PC-3 (cell line): ENCODE measurements at places on chromosomes 4 and X. TPM values are rescaled to one million over a fixed set of nuclear protein-coding genes. Genes with fewer than 3 reads are reported as not detected.

Gene UGT2B17
- total RNA-seq, result not detected in 2 replicates

DNA sequence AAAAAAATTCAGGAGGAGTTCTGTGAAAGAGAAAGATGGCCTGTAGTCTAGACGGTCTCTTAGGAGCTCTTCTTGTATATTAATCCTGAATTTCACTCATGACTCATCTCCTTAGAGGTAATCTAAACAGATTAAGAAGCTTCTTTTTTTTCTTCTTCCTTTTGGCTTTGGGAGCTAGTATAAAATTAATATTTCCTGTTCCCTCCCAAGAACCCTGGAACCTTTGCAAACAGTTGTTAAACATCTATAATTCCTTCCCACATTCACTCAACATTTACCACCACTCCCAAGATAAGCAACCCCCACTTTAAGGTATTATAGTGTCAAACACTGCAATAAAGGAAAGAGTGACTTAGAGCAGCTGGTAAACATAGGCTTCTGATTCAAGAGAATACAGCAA, 146.4 kb upstream of the EDNRA start:
- DNase-seq, result peak; percentile 73
- H3K4me1 ChIP-seq, result peaks cover 14% of the 10 kb centered on the region; the same call in 1 of the 2 replicates
- H3K36me3 ChIP-seq, result no peaks in the 10 kb centered on the region
- peak overlapping the region; percentile 59 for H3K27ac ChIP-seq
- H3K27me3 ChIP-seq, result no peaks in the 10 kb centered on the region
- H3K4me3 ChIP-seq, result no peak overlapping the region

DNA sequence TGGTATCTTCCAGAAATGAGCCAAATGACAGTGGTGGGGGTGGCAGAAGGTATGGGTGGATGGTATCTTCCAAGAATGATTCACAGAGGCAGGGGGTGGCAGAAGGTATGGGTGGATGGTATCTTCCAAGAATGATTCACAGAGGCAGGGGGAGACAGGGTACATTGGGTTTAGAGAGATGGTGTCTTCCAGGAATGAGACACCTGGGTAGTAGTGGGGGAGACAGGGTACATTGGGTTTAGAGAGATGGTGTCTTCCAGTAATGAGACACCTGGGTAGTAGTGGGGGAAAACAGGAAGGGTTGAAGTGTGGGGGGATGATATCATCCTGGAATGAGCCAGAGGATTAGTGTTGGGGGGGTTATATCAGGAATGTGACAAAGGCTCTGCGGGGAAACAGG, 62.0 kb downstream of the MAOA start:
- peak; percentile 7 for DNase-seq
- no peaks in the 10 kb centered on the region for H3K27me3 ChIP-seq
- no peak overlapping the region for H3K27ac ChIP-seq
- H3K4me1 ChIP-seq, result no peaks in the 10 kb centered on the region; the same call in 1 of the 2 replicates
- no peaks in the 10 kb centered on the region for H3K36me3 ChIP-seq
- H3K4me3 ChIP-seq, result no peak overlapping the region

DNA sequence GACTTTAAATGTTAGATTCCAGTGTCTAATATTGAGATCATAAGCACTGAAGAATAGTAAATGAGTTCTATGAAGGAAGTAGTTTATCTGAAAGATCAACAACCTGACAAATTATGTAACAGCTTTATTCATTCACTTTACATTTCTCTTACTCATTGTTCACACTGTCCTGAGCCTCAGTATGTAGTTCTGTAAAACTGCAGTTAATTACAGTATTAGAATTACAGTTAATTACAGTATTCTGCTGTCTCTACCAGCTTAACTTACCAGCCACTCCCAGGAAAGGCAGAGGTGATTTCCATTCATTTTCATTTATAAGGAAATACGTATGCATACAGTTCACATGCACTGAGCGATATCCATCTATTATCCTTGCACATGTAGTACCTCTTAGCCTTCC, 32.7 kb downstream of the NFKB1 start:
- H3K27me3 ChIP-seq, result no peaks in the 10 kb centered on the region
- no peak overlapping the region for H3K4me3 ChIP-seq
- no peak for DNase-seq
- H3K27ac ChIP-seq, result no peak overlapping the region
- H3K4me1 ChIP-seq, result peaks cover 25% of the 10 kb centered on the region

GRCh38 chr4:9409793-9410192, 34.4 kb upstream of the DEFB131A start:
- H3K4me3 ChIP-seq, result no peak overlapping the region
- H3K4me1 ChIP-seq, result no peaks in the 10 kb centered on the region
- DNase-seq, result no peak
- no peak overlapping the region for H3K27ac ChIP-seq
- no peaks in the 10 kb centered on the region for H3K27me3 ChIP-seq

GRCh38 chrX:24020306-24020876, 6.6 kb downstream of the KLHL15 start:
- H3K4me3 ChIP-seq, result no peak overlapping the region
- no peaks in the 10 kb centered on the region for H3K36me3 ChIP-seq
- no peak overlapping the region for H3K27ac ChIP-seq
- H3K27me3 ChIP-seq, result no peaks in the 10 kb centered on the region
- DNase-seq, result no peak
- peaks cover 6% of the 10 kb centered on the region; the same call in 1 of the 2 replicates for H3K4me1 ChIP-seq
